ENCODE measurements at places on chromosomes 4 and X.

DNA sequence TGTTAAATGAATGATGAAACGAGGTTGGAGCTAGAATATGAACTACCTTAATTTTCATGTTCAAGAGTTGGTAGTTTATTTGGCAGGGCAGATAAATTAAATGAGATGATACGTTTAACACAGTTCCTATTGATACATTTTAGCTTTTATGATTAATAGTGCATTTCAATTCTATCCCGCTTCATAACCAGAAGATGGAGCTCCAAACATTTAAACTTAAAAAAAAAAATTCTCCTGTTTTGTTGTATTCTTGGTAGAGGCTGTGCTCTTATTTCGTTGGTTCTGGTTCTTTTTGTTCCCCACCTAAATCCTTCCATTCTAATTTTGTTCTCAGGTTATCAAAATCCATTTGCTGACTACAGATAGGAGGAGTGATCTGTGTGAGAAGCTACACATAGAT, 71.8 kb upstream of the PTPN13 start:
- DNase-seq: no peak

- DNase-seq: no peak
These were observed 99.6 kb downstream of the CFAP47 start for GRCh38 chrX:36019125-36019524.

DNA sequence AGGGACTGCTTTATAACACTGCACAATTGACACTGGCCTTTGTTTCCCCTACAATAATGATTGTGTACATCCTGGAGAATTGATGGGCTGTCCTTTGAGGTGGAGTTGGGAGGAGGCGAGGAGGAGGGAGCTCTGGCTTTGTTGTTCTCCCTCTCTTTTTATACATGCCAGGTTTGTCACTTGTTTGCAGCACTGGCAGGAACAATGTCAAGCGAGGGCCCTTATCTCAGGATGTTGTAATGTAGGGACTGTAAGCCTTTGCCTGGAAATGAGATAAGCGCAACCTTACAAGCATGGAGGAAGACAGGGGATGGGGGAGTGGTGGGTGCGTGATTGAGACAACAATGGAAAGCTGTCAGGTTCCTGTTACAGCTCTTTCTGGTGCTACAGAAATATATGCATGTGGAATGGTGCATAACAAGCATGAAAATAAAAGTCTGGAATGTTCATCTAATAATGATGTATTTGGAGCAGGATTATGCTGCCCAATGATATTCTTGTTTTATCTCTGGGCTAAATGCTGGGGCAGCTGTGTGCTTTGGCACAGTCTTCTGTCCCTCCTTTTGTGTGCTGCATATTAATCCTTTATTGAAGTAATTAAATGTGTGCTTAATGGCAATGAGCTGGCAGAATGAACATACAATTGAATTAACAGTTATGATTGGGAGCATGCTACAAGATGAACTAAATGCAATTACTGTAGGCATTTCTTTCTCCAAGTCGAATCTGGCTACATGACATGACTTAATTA, 294.4 kb downstream of the GPAT3 start:
- peak; percentile 27 for DNase-seq

GRCh38 chr4:48798117-48798516, 18.0 kb upstream of the FRYL start:
- no peak for DNase-seq

GRCh38 chr4:123553279-123553678, 156.7 kb downstream of the SPRY1 start:
- DNase-seq: no peak

DNA sequence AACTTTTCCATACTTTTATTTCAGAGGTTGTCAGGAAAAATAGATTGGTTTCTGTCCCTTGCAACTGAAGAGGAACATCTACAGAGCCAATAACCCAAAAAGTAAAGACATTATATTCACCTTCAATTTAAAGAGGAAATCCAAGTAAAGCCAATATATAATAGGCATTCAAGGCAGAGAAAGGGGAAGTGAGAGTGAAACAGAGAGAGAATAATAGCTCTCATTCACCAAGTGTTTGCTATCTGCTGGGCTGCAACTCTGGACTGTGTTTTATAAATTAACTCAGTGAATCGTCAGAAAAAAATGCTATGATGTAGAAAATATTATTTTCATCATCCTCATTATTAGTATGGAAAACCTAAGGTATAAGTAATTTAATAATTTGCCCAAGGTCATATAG, 448.5 kb downstream of the TRAM1L1 start:
- no peak for DNase-seq

DNA sequence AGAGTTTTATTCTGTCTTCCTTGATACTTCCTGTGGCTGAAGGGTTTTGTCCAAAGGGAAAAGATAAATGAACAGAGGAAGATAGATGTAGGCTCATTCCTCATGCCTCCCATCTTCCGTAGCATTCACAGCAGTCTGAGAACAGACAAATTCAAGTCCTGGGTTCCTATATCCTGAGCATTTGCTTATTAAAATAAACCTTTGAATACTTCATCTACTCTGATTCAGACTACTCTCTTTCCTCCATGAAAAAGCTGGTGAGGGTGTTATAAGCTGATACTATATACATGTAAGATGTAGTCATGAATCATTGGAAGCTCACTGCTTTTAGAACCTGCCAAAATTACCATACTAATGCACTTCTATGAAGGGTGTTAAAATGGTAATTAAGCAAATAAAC, 61.2 kb downstream of the GAB1 start:
- DNase-seq: no peak
